ENCODE measurements at places on chromosomes 5 and 9.

DNA sequence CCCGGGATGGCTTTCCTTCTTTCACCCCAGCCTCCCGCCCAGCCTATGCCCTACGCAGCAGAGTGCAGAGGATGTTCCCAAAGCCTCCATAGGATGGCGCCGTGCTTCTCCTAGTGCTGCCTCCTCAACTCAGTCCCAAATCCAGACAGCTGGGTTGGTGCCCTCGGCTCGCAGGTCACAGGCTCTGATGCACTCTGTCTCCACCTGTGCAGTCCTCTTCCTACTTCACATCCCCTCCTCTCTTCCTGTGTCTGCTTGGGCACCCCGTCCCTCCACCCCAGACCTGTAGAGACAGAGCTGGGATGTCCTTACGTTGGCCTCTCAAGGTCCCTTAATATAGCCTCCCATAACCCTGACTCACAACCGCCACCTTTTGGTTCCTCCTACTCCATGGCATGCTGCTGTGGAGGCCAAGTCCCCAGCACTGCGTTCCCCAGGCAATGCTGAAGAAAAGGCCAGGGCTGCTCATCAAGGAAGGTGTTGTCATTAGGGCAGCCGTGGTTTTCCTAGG lies 314.4 kb downstream of the GADD45G start:
- DNase-seq = peak; percentile 59

DNA sequence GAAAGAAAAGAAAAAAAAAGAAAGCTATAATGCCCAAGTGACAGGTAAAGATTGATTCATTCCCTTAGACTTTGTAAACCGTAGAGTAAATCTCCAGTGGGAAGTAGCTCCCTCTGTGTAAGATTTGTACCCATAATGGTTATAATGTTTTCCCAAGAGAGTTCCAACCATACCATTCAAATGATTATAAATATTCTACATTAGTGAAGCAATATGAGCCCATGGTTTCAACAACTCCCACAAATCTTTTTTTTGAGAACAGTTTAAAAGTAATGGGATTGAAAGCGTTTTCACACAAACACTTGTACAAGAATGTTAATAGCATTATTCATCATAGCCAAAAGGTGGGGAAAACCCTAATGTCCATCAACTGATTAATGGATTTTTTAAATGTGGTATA lies 58.0 kb downstream of the GRAMD2B start:
- DNase-seq = no peak

DNA sequence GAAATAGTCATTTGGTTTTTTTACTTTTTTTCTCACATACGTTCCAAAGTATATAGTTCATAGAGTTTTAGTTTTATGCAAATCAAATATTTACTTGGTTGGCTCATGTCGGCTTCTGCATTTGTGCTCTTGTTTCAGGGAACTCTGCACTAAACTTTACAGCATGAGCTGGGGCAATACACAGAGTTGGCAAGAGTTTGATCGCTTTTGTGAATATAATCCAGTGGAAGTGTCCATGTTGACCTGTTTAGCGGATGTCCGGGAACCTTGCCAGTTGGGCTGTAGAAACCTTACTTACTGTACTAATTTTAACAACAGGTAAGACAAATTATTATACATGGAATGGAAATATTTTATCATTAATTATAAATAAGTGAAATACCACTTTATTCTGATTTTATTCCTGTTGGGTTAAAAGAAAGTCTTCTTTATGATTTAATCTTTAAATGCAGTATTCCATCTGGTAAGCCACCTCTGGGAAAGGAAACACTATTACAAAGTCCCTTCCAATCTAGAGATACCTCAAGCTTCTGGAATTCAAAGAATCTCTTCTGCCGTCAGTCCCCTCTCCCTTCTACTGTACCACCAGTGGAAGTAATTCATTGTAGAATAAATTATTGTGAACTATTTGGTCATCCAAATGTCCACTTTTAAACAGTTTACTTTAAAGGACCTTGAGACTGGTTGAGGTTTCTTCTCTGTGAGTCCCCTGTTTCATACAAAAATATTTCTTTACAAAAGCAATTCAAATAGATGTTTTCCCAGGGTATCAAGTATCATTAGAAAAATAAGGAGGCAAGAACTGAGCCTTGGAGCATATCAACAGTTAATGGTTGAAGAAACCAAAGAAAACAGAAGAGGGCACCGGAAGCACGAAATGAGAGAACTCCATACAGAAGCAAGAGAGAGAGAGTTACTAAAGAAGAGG lies 45.2 kb upstream of the GLIPR2 start:
- DNase-seq = no peak

DNA sequence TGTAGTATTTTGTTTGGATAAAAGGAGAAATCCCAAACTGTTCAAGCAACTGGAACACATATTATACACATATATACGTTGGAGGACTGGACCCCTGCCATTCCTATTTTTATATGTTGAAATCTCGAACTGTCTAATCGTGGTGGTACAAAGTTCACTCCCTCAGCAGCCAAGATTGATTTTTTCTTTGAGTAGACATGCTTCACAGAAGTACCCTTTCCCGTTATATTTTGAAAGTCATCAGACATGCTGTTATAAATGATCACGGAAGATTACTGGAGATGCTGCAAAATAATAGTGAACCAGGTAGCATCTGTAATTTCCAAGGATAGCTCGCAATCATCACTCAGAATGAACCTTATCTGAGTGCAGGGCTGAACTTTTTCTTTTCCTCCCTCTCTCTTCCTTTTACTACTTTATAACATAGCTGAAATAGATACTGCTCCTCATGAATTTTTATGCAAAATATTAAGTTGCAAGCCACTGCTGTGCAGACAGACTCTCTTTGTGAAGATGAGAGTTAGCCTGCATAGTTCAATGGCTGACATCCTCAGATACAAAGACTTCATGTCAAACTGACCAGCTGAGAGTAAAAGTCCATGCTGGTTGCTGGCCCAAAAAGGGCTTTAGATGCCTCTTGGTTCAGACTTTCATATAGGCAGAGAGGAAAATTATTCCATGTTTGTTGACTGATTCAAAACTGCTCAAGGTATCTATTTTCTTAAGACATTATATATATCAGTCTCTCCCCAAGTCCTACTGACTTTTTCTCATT lies 451.9 kb downstream of the TMEM38B start:
- DNase-seq = no peak

DNA sequence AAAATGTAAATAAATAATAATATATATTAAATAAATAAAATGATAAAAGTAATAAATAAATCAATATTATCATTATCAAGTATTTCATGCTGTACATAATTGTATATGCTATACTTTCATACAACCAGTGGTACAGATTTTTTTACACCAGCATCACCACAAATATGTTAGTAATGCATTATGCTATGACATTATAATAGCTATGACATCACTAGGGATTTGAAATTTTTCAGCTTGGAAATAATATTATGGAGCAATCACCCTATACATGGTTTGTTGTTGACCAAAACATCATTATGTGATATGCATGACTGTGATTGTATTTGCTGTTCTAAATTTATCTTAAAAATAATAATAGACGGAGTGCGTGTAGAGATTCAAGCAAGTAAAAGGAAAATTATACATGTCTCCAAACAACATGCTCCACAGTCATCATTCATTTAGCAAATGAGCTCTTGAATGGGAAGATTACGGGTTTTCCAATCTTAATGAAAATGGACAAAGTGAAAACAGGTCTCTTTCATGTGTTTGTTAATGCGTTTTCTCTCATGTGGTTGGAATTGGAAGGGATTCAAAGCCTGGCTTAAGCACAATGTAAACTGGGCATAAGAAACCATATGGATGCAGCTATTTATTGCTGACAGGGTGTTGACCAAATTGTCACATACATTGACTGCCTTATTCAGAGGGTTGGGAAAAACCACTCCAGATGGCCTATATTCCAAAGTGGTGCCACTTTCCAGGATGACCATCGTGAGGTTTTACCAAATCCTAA lies 643.0 kb upstream of the RGMB start:
- no peak for DNase-seq

- no peak for DNase-seq
Measured at GRCh38 chr9:110207071-110207641, 803 bp downstream of the C9orf152 start.

DNA sequence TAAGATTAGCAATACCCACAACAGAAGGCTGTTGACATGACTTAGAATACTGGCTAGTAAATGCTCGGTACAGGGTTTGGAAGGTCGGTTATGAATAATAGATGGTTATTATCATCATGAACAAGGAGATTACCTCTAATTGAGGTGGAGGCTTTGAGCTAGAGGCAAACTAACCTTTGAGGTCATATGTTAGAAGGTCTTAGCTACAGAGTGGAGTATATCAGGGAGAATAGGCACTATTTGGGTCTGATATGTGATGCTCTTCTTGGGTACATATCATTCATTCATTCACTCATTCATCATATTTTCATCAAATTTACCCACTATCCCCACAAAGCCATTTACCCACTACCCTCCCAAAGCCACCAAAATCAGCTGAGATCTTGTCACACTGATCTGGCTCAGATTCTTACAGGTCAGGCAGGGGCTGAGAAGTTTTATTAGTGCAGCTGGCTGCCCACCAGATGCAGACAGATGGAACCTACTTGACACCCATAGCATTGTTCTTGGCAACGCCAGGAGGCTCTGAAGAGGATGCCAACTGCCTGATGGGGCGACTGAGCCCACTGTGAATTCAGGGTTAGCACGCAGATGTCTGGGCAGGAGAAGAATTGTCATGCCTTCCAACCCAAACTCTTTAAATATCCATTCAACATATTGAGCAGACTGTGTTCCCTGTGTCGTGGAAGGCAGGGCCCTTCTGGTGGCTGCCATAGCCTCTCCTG lies 90.2 kb upstream of the SH3PXD2B start:
- no peak for DNase-seq

DNA sequence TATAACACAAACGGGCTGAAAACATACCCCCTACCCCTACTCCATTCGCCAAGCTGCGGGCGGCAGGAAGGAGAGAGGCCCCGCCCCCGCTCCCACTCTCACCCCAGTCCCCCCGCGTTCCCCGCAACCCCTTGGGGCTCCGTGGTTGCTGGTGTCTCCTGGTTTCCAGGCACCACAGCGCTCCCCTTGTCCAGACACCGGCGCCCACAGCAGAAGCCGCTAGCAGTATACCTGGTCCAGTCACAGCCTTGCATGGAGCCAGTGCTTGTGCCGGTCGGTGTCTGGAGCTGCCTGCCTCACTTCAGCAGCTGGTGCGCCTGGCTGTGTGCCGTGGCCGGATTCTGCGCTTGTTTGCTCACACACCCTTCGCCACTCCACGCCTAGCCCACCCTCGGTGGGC lies 240.5 kb upstream of the DAB2 start:
- DNase-seq = no peak

- no peak for DNase-seq
Measured at GRCh38 chr5:159001247-159001646, 98.5 kb downstream of the EBF1 start.

DNA sequence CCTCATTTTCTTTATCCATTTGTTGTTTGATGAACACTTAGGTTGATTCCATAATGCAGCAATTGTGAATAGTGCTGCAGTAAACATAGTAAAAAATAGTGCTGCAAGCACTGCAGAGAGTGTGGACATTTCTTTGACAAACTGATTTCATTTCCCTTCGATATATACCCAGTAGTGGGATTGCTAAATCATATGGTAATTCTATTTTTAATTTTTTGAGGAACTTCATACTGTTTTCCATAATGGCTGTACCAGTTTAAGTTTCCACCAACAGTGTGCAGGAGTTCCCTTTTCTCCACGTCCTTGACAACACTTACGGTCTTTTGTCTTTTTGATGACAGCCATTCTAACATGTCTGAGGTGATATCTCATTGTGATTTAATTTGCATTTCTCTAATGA lies 138.2 kb upstream of the PLPPR1 start:
- no peak for DNase-seq

- no peak for DNase-seq
Measured at GRCh38 chr5:76468635-76469425, 65.7 kb downstream of the IQGAP2 start.

GRCh38 chr9:29773676-29774075 lies 2200.4 kb upstream of the C9orf72 start:
- no peak for DNase-seq

DNA sequence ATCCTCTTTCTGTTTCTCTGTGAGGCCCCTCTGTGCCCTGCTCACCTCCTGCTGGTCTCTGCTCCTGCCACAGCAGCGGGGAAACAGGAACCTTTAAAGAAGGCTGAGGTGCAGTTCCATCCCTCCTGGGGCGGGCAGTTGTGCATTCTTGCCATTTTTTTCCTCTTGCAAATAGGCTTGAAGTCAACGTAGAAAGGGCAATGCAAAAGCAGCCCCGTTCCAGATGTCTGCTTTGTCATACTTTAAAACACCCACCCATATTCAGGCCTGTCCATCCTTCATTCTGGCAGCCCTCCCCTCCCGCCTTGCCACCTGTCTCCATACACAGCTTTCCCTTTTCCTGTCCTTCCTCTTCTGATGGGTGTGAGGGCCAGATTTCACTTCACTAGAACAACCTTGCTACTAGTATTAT lies 65.4 kb upstream of the KLF9 start:
- no peak for DNase-seq

GRCh38 chr5:120535900-120536299 lies 71.8 kb downstream of the PRR16 start:
- DNase-seq = no peak

DNA sequence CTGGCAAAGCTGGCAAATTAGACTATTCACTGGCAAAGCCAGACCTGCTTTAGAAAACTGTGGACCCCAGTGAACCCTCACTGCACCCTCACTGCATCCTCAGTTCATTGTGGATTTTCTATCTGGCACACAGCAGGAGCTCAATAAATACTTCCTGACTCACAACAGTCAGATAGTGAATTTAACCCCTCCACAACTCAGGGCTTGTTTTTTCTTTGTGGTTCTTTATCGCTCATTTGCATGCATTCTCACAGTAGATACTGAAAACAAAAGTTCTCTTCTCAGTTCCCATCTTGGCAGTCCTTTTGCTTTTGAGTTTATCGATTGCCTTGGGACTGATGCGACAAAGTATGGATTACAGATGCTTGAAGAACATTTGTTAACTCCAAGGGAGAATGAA lies 99.8 kb downstream of the ACTL7B start:
- DNase-seq = no peak

- DNase-seq = no peak
Measured at GRCh38 chr9:8800196-8800595, 1000.6 kb upstream of the DMAC1 start.

DNA sequence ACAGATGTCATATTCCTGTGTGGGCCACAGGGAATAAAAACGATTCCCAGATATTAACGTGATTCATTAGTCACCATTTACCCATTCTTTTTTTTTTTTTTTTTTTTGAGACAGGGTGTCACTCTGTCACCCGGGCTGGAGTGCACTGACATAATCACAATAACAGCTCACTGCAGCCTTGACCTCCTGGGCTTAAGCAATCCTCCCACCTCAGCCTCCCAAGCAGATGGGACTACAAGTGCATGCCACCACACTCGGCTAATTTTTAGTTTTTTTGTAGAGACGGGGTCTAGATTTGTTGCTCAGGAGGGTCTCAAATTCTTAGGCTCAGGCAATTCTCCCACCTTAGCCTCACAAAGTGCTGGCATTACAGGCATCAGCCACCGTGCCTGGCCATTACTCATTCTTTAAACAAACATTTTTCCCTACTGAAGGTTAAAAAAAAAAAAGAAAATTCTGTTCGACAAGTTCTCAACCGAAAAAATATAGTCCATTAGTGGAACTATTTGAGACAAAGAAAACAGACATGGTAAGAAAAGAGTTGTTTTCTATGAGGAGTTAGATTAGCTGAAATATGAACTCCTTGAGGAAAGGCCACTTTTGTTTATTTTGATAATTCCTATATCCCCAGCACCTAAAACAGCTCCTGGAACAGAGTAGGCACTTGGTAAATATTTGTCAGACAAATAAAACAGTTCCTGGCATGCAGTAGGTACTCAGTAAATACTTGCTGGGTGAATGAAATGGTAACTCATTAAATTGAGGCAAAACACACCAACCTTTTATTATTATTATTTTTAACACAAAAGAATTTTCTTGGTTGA lies 32.1 kb upstream of the PDCL start:
- no peak for DNase-seq

Data from activated T-cell treated with anti-CD3 and anti-CD28 coated beads, Interleukin-2, amount 50 U/mL, for 48 hours (primary cell).